Ascending aorta (tissue), 2 donors: ENCODE measurements at places on chromosomes 11 and 22. TPM values are rescaled to one million over a fixed set of nuclear protein-coding genes. Genes with fewer than 3 reads are reported as not detected.

Gene UBE2L6
- 44.9 TPM for total RNA-seq

Gene CHRM1
- total RNA-seq, result not detected

Gene FAM180B
- total RNA-seq, result not detected

Gene TRIM22
- total RNA-seq, result 32.5 TPM

Gene OR8B12
- total RNA-seq, result not detected

Gene ZBTB3
- 2.9 TPM for total RNA-seq

Gene STK33
- not detected for total RNA-seq

- H3K4me1 ChIP-seq, result no peaks in the 10 kb centered on the region
- H3K27ac ChIP-seq, result no peak overlapping the region
- no peaks in the 10 kb centered on the region for H3K36me3 ChIP-seq
- no peak for DNase-seq
- H3K27me3 ChIP-seq, result no peaks in the 10 kb centered on the region
Measured at GRCh38 chr11:110852921-110853490, 140.8 kb upstream of the ARHGAP20 start.

GRCh38 chr22:40014667-40015248, 20.0 kb downstream of the FAM83F start:
- H3K36me3 ChIP-seq, result no peaks in the 10 kb centered on the region
- no peak overlapping the region for H3K27ac ChIP-seq
- no peak for DNase-seq
- H3K4me3 ChIP-seq, result no peak overlapping the region

DNA sequence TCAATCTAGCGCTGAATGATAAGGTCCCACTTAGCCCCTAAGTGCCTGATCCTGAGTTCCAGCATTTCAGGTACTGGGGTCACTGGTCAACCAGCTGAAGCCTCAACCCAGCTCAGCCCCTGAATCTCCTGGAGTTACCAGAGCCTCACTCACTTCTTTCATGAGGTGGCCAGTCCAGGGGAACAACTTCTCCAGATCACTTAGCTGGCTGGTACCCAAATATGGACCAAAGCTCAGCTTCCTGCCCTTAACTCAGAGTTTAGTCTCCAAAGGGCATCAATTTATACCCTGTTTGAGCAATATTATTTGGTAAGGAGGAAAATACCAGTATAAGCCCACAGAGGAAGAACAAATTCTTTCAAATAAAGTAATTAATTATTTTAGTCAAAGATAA, 105.6 kb downstream of the SLC1A2 start:
- H3K4me1 ChIP-seq, result no peaks in the 10 kb centered on the region
- H3K27ac ChIP-seq, result no peak overlapping the region

GRCh38 chr11:118841469-118842242, 42.0 kb upstream of the CXCR5 start:
- H3K27me3 ChIP-seq, result no peaks in the 10 kb centered on the region
- no peak overlapping the region for H3K4me3 ChIP-seq
- peak overlapping the region; percentile 45 for H3K27ac ChIP-seq
- H3K4me1 ChIP-seq, result no peaks in the 10 kb centered on the region

DNA sequence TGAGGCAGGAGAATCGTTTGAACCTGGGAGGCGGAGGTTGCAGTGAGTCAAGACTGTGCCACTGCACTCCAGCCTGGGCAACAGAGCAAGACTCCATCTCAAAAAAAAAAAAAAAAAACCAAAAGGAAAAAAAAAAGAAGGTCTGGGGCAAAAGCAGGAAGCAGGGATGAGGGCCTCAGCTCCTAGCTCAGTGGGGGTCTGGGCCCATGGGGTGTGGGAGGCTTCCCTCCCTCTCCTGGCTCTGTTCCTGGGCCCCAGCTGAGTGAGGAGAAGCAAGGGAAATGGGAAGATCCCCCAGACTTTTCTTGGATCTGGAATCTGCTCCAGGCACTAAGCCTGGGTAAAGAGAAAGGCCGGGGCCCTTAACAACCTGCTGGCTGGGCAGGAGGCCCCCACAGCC, 8.9 kb downstream of the CHRM1 start:
- H3K4me3 ChIP-seq, result no peak overlapping the region
- DNase-seq, result no peak
- no peaks in the 10 kb centered on the region for H3K4me1 ChIP-seq

DNA sequence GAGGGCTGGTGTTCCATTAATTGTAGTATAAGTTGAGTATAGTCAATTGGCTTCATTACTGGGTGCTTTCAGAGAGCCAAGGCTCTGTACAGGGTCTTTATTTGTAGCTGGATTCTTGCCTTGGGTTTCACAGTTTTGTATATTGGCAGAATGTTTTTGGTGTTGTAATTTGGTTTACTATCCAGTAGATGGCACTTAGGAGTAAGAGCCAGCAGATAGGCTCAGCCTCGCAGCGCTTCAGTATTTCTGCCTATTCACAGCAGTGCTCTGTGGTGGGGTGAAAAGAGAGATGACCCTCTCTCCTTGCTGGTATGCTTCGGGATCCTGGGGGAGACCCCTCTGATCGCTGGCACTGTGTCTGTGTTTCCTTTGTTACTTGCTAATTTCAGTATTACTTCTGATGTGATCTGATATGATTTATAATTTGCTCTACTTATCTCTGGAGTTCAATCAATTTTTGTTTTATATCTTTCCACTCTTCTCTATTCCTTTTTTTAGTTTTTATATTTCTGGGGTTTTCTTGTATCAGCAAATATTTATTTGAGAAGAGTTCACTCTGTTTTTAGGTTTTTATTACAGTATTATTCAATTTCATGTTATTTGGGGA, 52.2 kb downstream of the ANO5 start:
- H3K27me3 ChIP-seq, result no peaks in the 10 kb centered on the region
- H3K36me3 ChIP-seq, result no peaks in the 10 kb centered on the region
- peak; percentile 63 for DNase-seq
- no peaks in the 10 kb centered on the region for H3K4me1 ChIP-seq
- H3K27ac ChIP-seq, result no peak overlapping the region

DNA sequence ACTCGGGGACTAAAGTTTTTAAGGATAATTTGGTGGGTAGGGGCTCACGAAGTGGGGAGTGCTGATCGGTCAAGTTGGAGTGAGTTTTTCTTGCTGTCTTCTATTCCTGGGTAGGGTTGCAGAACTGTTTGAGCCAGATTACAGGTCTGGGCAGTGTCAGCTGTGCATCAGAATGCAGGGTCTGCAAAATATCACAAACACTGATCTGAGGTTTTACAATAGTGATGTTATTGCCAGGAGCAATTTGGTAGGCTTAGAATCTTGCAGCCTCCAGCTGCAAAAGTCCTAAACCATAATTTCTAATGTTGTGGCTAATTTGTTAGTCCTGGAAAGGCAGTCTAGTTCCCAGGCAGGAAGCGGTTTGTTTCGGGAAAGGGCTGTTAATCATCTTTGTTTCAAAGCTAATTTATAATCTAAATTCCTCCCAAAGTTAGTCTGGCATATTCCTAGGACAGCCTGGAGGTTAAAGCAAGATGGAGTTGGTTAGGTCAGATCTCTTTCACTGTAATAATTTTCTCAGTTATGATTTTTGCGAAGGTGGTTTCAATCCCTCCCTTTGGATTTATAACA, 39.7 kb upstream of the CALCA start:
- no peak overlapping the region for H3K27ac ChIP-seq
- H3K27me3 ChIP-seq, result no peaks in the 10 kb centered on the region
- H3K4me1 ChIP-seq, result no peaks in the 10 kb centered on the region
- H3K4me3 ChIP-seq, result no peak overlapping the region

- no peaks in the 10 kb centered on the region for H3K4me1 ChIP-seq
- no peaks in the 10 kb centered on the region for H3K36me3 ChIP-seq
- DNase-seq, result no peak
- no peaks in the 10 kb centered on the region for H3K27me3 ChIP-seq
- no peak overlapping the region for H3K27ac ChIP-seq
Measured at GRCh38 chr11:92595052-92595451, 370.4 kb downstream of the FAT3 start.

GRCh38 chr22:35462498-35463230, 62.7 kb downstream of the MCM5 start:
- no peak overlapping the region for H3K4me3 ChIP-seq
- no peak overlapping the region for H3K27ac ChIP-seq
- H3K4me1 ChIP-seq, result no peaks in the 10 kb centered on the region
- no peaks in the 10 kb centered on the region for H3K36me3 ChIP-seq
- H3K27me3 ChIP-seq, result no peaks in the 10 kb centered on the region

- H3K4me3 ChIP-seq, result peak overlapping the region; percentile 43
- H3K27me3 ChIP-seq, result peaks cover 10% of the 10 kb centered on the region
- DNase-seq, result no peak
- H3K36me3 ChIP-seq, result no peaks in the 10 kb centered on the region
- no peak overlapping the region for H3K27ac ChIP-seq
- H3K4me1 ChIP-seq, result peaks cover 20% of the 10 kb centered on the region
Measured at GRCh38 chr11:14975252-14975587, 3.1 kb upstream of the CALCA start.

GRCh38 chr11:78961247-78961646, 386.6 kb upstream of the NARS2 start:
- H3K27ac ChIP-seq, result no peak overlapping the region
- H3K4me3 ChIP-seq, result no peak overlapping the region
- DNase-seq, result no peak
- H3K36me3 ChIP-seq, result no peaks in the 10 kb centered on the region
- H3K27me3 ChIP-seq, result no peaks in the 10 kb centered on the region

- H3K27ac ChIP-seq, result no peak overlapping the region
- no peaks in the 10 kb centered on the region for H3K4me1 ChIP-seq
- H3K36me3 ChIP-seq, result no peaks in the 10 kb centered on the region
Measured at GRCh38 chr11:79287952-79288351, 152.9 kb downstream of the TENM4 start.

DNA sequence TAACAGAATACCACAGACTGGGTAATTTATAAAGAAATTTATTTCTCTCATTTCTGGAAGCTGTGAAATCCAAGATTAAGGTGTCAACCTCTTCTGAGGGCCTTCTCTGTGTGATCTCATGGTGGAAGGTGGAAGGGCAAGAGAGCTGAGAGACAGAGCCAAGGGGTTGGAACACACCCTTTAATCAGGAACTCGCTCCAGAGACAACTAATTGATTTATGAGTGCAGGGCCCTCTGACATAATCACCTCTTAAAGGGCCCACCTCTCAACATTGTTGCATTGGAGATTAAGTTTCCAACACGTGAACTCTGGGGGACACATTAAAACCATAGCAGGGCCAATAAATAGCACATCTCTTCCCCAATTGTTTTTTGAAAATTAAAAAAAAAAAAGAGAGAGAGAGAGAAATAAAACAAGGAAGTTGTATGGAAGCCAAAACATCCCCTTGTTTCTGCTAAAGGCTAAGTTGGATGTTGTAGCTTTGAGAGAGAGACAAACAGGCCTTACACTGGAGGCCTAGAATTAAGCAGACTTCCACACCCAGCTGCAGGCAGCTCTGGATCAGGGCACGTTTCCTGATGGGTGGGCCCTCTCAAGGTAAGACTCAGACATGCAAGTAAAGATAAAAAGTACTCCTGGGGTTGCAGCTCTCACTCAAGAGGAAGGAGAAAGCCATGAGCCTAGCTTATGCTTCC, 64.1 kb upstream of the BIRC3 start:
- no peak overlapping the region for H3K4me3 ChIP-seq
- no peak overlapping the region for H3K27ac ChIP-seq
- no peaks in the 10 kb centered on the region for H3K4me1 ChIP-seq
- no peaks in the 10 kb centered on the region for H3K27me3 ChIP-seq
- H3K36me3 ChIP-seq, result no peaks in the 10 kb centered on the region

DNA sequence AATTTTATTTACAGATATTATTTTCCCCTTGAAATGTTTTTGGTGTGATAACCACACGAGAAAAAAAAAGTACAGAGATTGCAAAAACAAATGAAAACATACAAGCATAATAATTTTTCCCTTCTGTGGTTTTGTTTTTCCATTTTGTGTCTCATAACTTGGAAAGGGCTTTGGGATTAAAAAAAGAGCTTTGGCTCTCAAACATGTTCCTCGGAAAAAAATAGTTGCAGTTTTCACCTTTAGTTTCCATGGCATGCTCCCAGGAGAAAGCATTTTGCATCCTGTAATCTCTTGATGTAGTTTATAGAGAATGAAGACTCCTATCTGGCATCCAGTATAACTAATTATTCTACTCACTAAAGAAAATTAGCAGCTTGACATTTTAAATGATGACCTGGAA, 362.1 kb upstream of the PDGFD start:
- no peak overlapping the region for H3K27ac ChIP-seq
- H3K4me3 ChIP-seq, result no peak overlapping the region
- H3K4me1 ChIP-seq, result no peaks in the 10 kb centered on the region
- H3K27me3 ChIP-seq, result no peaks in the 10 kb centered on the region
- no peak for DNase-seq

GRCh38 chr22:32340411-32340810, 17.3 kb upstream of the RFPL3 start:
- no peak overlapping the region for H3K4me3 ChIP-seq
- H3K27me3 ChIP-seq, result no peaks in the 10 kb centered on the region
- H3K27ac ChIP-seq, result no peak overlapping the region
- DNase-seq, result no peak
- no peaks in the 10 kb centered on the region for H3K4me1 ChIP-seq

DNA sequence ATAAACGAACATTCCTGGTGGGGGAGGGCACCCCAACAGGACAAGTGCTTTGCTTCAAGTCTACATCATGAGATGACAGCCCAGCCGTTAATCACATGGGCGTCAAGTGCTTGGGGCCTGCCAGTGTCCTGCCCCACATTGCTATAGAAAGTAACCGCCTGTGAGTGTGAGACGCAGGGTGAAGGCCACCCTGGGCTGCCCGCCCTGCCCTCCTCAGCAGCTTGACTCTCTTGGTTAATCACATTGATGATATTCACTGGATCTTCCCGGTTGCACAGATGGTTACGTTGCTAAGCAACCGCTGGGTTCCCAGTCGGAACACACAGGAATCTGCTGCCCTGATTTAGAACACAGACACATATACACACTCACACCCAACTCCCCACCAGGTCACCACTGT, 79.3 kb downstream of the CTTN start:
- no peaks in the 10 kb centered on the region for H3K36me3 ChIP-seq
- DNase-seq, result no peak
- H3K4me3 ChIP-seq, result no peak overlapping the region
- H3K27me3 ChIP-seq, result no peaks in the 10 kb centered on the region
- no peaks in the 10 kb centered on the region for H3K4me1 ChIP-seq

GRCh38 chr11:440065-441042, 1.5 kb downstream of the ANO9 start:
- no peaks in the 10 kb centered on the region for H3K36me3 ChIP-seq
- no peak overlapping the region for H3K4me3 ChIP-seq
- H3K4me1 ChIP-seq, result no peaks in the 10 kb centered on the region
- DNase-seq, result no peak
- no peak overlapping the region for H3K27ac ChIP-seq

GRCh38 chr11:126415128-126415527, 59.6 kb downstream of the ST3GAL4 start:
- no peaks in the 10 kb centered on the region for H3K27me3 ChIP-seq
- H3K27ac ChIP-seq, result peak overlapping the region; percentile 86
- DNase-seq, result peak; percentile 38
- peaks cover 7% of the 10 kb centered on the region for H3K36me3 ChIP-seq
- H3K4me3 ChIP-seq, result peak overlapping the region; percentile 62
- H3K4me1 ChIP-seq, result peaks cover 21% of the 10 kb centered on the region

DNA sequence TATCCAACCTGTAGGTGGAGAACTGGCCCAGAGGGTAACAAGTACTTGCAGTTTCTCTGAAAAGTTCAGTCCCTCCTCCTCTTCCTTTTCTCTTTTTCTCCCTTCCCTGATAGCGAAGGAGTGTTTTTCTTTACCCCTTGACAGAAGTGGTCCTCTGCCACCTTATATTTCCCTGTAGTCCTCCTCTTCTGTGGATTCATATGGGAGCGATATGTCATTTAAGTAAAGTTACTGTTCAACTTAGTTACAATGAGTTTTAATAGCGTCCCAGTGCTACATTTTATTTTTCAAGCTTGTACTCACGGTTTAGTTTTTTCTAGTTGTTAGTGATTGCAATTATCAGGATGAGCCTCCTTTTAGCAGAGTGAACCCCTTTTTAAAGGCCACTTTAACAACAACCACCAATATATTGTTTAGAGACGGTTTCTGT, 1.4 kb downstream of the PCF11 start:
- H3K4me3 ChIP-seq, result peak overlapping the region; percentile 92
- peaks cover 8% of the 10 kb centered on the region for H3K4me1 ChIP-seq
- H3K27me3 ChIP-seq, result no peaks in the 10 kb centered on the region
- DNase-seq, result no peak
- H3K36me3 ChIP-seq, result no peaks in the 10 kb centered on the region
